ENCODE measurements at places on chromosomes 6 and 20. TPM values are rescaled to one million over a fixed set of nuclear protein-coding genes. Genes with fewer than 3 reads are reported as not detected.

The CDH4 gene
- total RNA-seq: not detected

DNA sequence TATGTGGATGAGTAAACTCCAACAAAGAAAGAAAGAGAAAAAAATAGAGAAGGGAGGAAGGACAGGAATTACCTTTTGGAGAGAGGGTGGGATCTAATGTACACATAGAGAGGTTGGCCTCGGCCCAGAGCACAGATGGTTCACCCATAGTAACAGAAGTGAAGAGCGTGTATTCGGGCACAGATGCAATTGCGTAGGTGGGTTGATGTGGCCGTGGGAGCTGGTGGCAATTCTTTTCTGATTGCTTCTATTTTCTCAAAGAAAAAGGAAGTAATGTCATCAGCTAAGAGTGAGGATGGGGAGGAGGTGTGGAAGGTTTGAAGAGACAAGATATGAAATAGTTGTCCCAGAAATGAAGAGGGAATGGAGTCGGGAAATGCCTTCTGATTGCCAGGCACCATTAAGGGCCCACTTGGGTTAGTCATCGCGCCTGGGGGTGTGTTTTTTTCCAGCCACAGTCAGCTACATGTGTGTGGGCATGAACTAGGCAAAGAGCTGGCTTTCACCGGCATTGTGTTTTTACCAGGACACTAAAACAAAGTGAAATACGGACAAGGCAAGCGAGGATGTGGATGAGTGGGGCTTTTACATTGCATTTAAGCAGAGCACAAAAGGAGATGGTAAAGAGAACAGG is 158.7 kb downstream of the SYNE1 start:
- DNase-seq: no peak

DNA sequence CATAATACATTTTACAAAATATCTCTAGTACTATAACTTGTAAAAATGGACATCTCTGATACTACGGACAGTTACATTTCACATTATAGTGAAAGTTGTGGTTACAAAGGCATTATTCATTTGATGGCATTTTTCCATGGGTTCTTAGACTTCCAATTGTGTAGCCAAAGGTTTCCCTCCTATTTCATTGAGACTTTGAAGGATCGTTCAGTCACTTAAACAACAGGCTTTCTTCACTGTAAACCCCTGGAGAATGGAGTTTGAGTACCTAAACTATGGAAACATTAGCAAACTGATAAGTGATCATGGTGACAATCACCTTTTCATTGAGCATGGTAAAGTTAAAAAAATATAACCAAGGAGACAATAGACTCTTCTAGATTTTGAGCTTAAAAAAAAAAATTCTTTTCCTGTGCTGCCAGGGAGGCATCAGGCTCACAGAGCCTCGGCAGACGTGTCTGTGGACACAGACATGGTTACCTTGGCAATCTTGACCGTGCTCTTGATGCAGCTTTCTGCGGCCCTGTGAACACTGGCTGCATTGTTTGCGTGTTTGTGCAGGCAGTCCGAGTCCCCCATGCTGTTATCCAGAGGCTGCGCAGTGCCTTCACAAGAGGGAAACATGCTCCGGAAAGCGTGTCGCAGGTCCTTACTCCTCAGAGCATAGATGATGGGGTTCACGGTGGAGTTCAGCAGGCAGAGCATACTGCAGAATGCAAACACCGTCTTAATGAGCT is 22.6 kb downstream of the CNR1 start:
- no peak for DNase-seq

DNA sequence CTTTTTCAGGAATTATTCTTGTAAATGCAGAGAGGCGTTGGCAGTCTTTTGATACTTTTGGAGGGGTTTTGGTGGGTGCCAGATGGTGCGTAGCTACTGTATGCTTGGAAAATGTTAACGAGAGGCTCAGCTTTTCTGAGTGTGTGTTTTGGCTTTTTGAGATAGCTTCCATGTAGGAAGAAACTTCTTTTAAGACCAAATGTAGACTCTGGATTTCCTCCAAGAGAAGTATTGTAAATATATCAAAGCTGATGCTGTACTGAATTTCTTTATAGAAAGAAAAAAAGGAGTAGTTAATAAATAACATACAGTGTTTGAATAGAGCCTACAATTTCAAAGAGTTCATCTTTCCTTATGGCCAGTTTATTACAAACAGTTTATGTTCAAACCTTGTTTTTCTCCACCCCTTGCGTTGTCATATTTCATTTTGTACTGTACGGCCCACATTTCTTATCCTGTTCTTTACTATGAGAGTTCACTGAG is 16.7 kb downstream of the TIAM2 start:
- no peak for DNase-seq

All from K562 (cell line).